Stimulated activated CD4-positive, alpha-beta T cell treated with anti-CD3 and anti-CD28 coated beads, Interleukin-12 subunit alpha, Interleukin-12 subunit beta, amount 100 ng/mL, for 4 hours (primary cell): ENCODE measurements at places on chromosomes 7 and 10.

GRCh38 chr7:4638781-4639575 is 43.1 kb upstream of the FOXK1 start:
- no peak for DNase-seq

DNA sequence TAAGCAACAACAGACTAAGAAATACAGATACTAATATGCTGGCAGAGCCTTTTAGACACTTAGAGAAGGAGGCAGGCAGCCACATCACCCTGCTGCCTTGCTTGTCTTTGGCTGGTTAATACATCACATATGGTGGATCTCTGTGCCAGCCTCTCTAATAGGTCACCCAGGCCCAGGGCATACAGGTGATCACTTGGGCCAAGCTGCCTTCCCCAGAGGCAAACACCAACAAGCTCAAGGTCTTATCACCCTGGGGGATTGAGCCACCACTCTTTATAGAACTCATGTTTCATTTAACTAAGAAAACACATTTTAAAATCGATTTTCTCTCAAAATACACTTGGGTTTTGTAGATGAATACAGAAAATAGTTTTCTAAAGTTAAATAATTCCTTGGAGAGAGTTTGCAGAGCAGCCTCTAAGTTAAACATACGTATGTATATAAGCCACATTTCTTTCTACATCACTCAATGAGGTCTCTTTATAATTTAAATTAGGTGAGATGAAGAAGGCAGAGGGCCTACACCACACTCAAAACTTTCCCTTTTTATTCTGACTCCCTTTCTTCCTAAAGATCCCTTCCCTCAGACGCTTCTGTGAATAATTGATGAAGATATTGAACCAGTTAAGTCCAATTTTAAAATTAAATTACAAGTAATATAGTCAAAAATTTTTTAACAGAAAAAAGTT is 556.8 kb upstream of the GHITM start:
- DNase-seq: no peak

DNA sequence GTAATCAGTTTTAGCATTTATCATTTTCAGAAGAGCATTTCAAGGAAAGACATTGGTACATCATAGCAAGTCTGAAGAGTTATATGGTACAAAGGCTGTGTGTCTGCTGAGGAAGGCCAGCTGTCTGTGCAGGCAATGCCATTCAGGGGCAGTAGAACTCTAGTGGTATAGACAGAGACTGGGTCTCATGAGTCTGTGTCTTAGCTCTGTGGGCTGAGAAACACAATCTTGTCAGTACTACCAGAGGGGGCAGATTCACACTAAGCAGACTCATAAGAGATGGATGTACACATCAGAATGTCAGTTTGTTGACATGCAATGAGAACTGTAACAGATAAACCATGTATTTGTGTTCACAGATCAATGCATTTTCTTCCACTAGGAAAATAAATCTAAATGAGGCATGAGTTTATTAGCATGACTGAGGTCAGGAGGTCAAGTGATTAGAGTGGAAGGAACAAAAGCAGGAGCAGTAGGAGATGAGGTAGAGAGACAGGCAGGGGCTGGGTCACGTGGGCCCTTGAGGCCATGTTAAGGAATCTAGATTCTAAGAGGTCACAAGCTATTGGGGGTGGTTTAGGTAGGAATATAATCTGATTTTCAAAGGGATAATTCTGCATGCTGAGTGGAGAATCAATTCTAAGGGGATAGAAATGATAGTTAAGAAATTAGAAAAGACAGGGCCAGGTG is 7.5 kb upstream of the GGCT start:
- DNase-seq: no peak

DNA sequence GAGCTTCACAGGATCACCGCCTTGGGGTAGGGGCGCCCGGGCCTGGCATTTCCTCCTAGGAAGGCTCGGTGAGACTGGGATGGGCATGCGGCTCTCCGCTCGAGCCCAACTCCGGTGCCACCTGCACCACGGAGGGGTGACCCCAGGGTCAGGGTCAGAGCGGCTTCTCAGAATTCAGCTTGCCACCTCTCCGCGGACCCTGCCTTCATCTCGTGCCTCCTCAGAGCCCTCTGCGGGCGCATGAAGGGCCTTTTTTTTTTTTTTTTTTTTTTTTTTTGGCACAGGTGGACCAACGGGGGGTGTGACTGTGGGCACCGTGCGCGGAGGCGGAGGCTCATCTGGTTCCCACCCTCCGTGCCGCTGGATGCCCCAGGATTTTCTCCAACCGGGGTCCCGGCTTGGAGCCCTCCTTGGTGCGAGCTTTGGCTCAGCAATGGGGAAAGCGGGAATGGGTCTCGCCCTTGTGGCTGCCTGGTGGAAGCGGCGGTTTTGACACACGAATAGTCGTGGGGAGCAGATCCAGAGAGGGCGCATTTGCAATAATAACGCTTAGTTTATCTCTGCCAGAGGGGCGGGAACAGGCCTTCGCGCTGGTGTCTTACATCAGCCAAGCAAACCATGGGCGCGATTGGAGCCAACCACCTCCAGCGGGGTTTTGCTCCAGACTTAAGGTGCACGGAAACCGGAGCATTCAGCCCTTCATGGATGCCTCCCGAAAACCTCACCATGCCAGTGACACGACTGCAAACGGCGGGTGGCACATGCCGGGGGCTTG is 5.0 kb upstream of the TNRC18 start:
- DNase-seq: no peak

DNA sequence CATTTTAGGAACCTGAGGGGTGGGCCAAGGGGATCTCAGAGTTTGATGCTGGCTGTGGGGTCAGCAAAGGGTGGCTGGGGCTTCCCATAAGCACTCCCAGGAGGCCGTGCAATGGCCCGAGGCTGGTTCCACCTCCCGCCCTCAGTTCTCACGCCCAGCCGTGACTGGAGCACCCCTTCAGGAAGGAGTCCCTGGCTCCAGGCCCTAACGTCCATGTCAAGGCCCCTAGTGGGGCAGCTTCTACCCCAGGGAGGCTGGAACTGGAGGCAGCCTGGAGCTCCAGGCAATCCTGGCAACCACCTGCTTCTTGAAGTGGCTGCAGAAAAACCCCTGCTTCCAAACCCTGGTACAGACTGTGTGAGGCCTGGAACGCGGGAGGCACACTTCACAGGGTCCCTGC is 165.5 kb downstream of the DIP2C start:
- DNase-seq: no peak

DNA sequence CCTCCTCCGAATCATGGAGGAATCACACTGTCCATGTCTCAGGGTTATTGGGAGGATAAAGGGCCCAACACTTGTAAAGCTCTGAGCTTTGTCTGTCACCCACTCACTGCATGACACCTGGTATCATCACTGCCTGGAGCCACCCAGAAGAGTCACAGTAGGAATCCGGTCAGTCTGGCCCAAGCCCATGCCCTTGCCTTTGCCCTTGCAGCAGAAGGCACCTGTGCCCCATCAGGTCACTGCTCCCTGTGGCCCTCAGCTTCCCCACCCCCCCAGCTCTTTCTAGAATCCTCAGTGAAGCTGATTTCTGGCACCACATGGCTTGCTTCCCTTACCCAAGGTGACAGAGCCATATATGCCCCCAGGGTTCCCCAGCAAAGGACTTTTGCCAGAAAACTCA is 14.4 kb downstream of the LDB3 start:
- DNase-seq: no peak

DNA sequence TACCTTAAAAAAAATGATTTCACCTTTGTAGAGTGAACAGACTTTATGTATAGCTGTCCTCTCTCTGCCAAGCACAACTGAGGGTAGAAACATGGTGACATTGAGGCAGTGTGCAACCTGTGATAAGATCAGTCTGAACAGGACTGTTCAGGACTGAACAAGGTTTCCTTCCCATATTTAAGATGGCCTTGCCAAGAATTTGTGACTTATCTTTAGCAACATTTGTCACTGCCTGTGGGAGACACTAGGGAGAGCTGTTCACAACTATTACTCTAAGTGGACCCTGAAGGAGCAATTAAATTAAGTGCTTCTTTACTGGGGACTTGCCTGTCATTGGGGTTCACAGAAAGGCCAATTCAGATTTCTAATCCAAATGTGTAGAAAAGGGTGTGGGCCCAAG is 6.7 kb downstream of the OR13A1 start:
- DNase-seq: no peak

DNA sequence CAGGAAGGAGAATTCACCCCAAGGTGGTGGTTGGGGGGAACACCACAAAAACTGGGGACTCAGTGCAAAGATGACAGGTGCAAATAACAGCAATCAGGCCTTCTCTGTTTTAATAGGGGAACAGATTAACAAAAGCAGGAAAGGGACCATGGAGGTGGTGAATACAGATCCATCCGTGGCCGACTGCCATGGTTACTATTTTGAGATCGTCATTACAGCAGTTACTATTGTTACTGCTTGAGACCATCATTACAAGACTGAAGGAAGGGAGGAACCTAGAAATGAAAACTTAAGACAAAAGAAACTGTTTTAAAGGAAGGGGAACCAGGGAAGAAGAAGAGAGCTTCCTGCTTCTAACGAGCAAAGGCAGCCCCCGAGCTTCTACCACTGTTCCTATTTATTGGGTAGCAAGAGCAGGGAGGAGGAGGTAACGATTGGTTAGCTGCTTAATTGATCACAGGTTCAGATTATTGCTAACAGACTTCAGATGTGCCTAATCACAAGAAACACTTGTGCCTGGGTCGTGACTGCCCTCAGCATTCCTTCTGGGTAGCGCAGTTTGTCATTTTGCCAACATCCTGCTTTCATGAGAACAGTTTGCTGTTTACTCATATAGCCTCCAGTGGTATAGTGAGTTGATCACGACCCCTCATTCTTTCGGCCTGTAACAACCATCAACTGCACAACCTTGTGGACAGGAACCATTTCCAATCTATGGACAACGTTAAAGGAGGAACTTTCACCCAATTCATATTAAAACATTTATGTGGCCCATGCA is 216.3 kb downstream of the CHCHD3 start:
- DNase-seq: no peak

DNA sequence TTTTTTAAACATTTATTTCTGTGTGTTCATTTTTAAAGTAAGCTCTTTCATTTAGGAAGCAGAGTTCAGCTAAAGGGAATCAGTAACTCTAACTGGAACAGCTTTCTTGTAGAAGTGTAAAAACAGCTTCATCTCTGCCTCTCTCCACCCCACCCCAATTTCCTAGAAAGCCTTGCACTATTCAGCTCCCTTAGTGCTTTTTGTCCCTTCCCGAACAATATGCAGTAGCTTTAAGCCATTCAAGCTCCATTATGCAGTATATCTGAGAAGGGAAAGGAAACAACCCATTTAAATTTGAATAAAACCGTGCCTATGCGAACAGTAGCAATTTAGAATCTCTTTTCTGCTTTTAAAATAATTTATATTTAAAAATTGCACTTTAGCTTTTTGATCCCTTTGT is 134.5 kb downstream of the TRIL start:
- DNase-seq: no peak

GRCh38 chr7:96700516-96700915 is 9.1 kb downstream of the SEM1 start:
- no peak for DNase-seq

GRCh38 chr7:133268355-133268754 is 15.5 kb downstream of the EXOC4 start:
- DNase-seq: no peak

GRCh38 chr10:60008816-60009215 is 102.5 kb upstream of the CCDC6 start:
- no peak for DNase-seq

DNA sequence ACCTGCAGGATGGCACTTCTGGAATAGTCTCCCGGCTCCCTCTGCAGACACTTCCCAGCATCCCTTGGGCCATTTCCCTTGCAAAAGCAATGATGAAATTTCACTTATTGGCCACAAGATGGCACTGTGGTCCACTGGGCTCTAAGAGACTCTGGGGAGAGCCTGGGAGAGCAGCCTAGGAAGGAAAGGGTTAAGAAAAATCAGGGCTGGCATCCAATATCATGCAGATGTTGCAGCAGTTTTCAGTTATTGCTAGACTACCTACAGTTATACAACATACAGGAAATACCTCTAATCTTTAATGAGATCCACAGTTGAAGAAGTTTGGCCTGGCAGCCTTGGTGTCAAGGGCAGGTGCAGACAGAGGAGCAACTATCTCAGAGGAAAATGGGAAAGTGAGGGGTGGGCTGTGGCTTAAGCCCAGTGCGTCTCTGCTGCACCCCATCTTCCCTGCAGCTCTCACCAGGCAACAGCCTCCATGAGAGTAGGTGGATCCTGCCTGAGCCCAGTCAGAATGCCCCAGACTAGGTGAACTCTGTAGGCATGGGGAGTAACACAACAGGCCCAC is 100.2 kb upstream of the PRSS58 start:
- no peak for DNase-seq

DNA sequence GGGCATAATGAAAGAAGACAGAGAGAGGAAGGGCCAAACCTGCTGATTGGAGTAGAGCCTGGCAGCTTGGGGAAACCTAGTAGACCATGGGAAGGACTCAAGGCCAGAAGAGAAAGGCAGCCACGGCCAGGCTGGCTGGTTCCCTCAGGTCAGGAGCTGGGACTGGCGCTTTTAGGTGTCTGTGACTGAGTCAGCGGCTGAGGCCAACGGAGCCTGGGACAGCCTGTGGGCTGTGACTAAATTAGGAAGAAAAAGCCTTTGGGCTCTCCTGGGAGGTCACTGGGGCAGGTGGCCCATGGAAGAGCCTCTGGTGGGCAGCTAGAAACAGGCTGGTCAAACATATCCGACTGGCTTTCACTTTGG is 108.9 kb upstream of the PDCD4 start:
- DNase-seq: no peak

- no peak for DNase-seq
Measured at GRCh38 chr10:116469437-116469836, 41.8 kb downstream of the PNLIPRP3 start.

- DNase-seq: no peak
Measured at GRCh38 chr7:106466867-106467266, 182.1 kb upstream of the NAMPT start.

- no peak for DNase-seq
Measured at GRCh38 chr7:134724606-134725005, 54.8 kb upstream of the CALD1 start.

GRCh38 chr7:106415433-106415832 is 130.7 kb upstream of the NAMPT start:
- no peak for DNase-seq

DNA sequence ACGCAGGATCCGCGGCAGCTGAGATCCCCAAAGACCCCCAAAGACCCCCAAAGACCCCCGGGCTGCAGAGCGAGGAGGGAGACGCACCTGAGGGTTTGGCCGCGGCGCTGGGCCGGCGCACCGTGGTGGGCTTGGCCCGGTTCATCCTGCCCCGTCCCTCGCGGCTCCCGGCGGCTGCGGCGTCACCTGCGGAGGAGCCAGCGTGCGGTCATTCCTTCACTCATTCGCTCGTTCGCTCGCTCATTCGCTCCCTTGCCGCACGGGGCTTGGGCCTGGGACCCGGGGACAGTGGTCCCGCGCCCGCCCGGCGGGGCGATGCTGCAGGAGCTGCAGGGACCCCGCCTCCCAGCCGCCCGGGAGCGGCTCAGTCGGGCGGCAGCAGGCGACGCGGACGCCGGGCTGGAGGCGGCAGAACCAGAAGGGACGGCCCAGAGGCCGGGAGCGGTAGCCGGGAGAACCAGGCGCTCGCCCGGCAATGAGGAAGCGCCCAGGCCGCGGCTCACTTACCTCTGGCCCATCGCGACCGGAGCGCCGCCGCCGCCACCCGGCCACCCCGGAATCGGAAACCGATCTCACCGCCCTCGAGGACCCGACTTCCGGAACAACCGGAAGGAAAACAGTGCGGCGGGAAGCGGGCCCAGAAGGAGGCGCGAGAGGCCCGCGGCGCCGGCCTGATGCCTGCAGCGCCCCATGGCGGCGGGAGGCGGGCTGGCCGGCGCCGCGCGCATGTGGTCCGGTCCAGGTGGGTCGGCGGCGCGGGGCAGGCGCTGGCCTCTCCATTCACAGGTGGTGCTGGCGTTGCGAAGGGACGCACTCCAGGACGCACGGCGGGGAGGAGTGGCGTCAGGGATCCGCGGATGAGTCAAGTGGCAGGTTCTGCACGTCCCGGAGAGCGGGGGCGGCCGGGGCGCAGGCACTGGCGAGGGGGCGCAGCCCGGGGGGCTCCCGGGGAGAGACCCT is at the start of gene INTS1:
Gene INTS1, minus strand, starts transcription at position 574 of the 960 bp plus-strand sequence. Its CDS starts 429 bp downstream, at position 145.
- DNase-seq: peak; percentile 87
